NCI-H1105 treated with DMSO at 0.1 percent for 48 hours (cell line): ENCODE measurements at places on chromosomes 3 and 15.
A peak's percentile ranks its signal among the peaks of the same experiment; 100 is the strongest.

GRCh38 chr3:114319453-114319852, 25.6 kb downstream of the TIGIT start:
- peak; percentile 50 for DNase-seq

- no peak for DNase-seq
These were observed 318.1 kb upstream of the LRRFIP2 start for GRCh38 chr3:37492468-37492867.

GRCh38 chr15:78072080-78072892, 5.2 kb downstream of the TBC1D2B start:
- DNase-seq: no peak

DNA sequence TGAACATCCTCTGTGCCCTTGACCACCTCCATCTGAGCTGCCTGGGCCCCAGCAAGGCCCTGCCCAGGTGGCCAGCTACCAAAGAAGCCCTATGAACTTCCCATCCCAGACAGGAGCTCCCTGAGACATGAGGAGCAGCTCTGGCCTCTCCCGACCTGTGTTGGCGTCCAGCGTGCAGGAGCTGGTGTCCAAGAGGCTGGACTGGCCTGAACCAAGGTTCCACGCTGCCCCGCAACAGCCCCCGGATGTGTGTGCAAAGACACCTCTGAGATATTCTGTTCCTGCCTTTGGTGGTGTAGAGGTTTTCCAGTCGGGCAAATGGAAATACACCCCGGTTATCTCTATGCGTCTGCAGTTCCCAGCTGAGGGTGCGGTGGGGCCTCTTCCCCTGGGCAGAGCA, 42.1 kb downstream of the WNT7A start:
- DNase-seq: no peak

DNA sequence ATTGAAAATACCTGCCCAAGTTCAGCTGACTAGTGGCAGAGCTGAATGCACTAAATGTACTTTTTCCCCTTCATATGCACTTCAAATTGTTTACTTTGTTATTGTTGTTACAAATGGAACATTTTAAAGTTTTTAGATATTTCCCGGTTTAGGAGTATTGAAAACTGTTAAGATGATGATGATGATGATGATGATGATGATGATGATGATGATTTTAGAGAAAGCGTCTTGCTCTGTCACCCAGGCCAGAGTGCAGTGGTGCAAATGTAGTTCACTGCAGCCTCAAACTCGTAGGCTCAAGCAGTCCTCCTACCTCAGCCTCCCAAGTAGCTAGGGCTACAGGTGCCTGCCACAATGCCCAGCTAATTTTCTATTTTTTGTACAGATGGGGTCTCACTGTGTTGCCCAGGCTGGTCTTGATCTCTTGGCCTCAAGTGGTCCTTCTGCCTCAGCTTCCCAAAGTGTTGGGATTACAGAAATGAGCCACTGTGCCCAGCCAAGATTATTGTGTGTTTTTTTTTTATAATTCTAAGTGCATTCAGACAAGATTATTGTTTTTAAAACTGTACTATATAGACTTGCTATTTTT, 45.9 kb upstream of the SLC22A13 start:
- no peak for DNase-seq

- no peak for DNase-seq
These were observed 31.4 kb downstream of the NBEAL2 start for GRCh38 chr3:47010910-47011309.

GRCh38 chr15:87549860-87550259, 706.7 kb downstream of the NTRK3 start:
- DNase-seq: no peak

DNA sequence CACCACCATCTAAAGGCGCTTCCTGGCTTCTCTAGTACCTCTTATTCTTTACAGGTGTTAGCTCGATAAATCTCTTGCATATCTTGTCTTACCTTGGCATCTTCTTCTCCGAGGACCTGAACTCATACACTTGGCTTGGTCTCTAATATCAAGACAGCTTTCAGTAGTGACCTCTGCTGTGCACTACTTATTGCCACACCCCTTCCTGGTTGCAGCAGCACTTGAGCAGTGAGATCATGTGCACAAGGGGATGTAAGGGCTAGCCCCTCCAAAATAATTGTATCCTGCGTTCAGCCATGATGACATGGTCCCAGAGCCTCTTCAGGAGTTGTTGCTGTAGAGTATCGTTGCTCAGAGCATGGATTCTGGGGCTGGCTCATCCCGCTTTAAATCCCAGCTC, 1.3 kb upstream of the PLA1A start:
- DNase-seq: no peak

- DNase-seq: no peak
These were observed 208.4 kb downstream of the TP63 start for GRCh38 chr3:189839576-189839975.

DNA sequence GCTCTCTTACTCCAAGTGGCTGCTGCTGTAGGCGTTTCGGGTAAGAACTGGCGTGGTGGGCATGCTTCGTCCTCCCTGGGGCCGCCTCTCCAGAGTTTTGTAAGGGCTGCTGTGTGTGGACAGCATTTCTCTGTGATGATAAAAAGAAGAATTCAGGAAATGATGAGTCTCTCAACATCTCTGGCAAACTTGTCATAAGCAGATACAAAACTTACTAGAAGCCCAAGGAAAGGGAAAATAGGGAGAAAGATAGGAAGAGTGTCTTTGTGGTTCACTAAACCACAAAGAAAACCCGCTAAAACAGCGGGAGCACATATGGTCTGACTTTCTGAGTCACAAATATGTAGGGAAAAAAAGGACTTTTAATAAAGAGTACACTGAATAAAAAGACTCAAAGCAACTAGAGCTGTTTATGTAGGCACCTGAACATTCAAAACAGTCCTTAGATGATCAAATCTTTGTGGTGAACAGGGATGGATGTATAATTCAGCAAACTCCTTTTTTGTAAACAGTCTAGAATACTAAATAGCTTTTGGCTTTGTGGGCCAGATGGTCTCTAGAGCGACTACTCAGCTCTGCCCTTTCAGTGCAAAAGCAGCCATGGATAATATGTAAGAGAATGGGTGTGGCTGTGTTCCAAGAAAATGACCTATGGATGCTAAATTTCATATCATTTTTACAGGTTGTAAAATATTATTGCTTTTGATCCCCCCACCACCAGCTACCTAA, 60.4 kb upstream of the LMOD3 start:
- DNase-seq: no peak

GRCh38 chr3:385151-385550, 188.6 kb downstream of the CHL1 start:
- DNase-seq: no peak

- DNase-seq: no peak
These were observed 13.8 kb upstream of the CCR1 start for GRCh38 chr3:46221938-46222337.

- DNase-seq: no peak
These were observed 23.3 kb downstream of the SLC6A6 start for GRCh38 chr3:14425581-14426304.
